ENCODE measurements at places on chromosomes 2 and 18.

- DNase-seq: peak; percentile 65
Measured at GRCh38 chr2:179422037-179422643, 157.5 kb upstream of the SESTD1 start.

GRCh38 chr2:220241423-220241822 lies 614.0 kb downstream of the SLC4A3 start:
- no peak for DNase-seq

DNA sequence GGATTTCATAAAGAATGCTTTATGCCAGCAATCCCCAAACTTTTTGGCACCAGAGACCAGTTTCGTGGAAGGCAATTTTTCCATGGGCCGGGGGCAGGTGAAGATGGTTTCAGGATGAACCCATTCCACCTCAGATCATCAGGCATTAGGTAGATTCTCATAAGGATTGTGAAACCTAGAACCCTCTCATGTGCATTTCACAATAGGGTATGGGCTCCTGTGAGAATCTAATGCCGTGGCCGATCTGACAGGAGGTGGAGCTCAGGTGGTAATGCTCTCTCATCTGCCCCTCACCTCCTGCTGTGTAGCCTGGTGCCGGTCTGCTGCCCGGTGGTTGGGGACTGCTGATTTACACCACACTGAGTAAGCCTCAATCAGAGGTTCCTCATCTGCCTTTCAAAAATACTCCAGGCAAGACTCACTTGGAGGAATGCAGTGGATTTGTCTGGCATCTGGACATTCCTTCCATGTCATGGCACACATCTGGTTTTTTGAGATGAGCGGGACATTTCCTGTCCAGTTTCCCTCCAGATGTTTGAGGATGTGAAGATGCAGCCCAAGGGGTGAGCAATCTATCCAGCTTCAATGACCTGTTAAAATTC lies 185.8 kb downstream of the VAPA start:
- DNase-seq: peak; percentile 66

GRCh38 chr2:42036413-42036812 lies 11.4 kb upstream of the PKDCC start:
- no peak for DNase-seq

DNA sequence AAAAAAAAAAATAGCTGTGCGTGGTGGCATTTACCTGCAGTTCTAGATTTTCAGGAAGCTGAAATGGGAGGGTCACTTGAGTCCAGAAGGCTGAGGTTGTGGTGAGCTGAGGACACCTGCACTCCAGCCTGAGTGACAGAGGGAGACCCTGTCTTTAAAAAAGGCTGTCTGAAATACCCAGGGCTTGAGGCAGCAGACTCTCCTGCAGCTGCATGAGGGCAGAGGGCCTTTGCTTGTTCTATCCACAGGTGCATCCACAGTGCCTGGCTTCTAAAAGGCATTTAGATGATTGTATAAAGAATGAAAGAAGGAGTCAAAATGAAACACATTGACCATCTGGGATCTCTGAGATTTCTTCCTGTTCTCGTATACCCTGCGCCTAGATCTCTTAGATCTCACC lies 152.9 kb downstream of the MGAT5 start:
- DNase-seq: no peak

GRCh38 chr2:222315443-222316121 lies 16.8 kb upstream of the PAX3 start:
- no peak for DNase-seq

- DNase-seq: no peak
Measured at GRCh38 chr2:12236136-12236844, 480.4 kb upstream of the TRIB2 start.
